Kasumi-1 (cell line): ENCODE measurements at places on chromosomes 12 and 14.

DNA sequence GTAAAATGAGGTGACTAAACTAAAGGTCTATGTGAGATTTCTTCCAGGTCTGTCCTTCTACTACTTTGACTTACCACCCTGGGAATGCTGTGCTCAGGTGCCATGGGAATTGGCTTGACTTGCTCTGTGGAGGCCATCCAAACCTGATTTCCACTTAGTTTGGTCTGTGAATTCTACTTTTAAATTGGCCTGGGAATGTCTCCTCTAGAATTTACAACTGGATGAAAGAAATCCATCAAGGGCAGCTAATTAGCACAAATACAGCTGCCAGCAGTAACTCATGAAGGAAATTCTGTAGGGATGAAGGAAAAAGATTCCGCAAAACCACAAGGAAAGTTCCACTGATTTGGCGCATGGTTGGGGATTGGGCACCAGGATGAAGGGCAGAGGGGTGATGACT, 31.7 kb upstream of the FRMD6 start:
- DNase-seq, result no peak

- DNase-seq, result no peak
Measured at GRCh38 chr12:128959901-128960300, 106.6 kb downstream of the GLT1D1 start.

- DNase-seq, result no peak
Measured at GRCh38 chr12:130204541-130204953, 42.3 kb downstream of the FZD10 start.

DNA sequence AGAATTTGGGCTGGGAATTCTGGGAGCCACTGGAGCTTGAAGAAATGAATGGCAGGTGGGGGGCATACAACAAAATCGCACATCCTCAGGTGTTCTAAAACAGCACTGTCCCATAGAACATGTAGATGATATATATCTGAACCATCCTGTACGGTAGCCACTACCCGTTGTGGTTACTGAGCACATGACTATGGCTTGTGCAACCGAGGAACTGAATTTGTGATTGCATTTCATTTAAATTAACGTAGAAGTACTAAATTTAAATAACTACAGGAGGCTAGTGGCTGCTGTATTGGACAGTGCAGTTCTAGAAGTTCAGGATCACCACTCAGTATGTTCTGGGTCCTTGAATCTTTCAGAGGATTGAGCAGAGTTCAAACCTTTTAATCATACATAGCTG, 172.4 kb downstream of the PHETA1 start:
- peak; percentile 40 for DNase-seq

GRCh38 chr14:64856529-64857445, 22.9 kb downstream of the SPTB start:
- DNase-seq, result no peak

DNA sequence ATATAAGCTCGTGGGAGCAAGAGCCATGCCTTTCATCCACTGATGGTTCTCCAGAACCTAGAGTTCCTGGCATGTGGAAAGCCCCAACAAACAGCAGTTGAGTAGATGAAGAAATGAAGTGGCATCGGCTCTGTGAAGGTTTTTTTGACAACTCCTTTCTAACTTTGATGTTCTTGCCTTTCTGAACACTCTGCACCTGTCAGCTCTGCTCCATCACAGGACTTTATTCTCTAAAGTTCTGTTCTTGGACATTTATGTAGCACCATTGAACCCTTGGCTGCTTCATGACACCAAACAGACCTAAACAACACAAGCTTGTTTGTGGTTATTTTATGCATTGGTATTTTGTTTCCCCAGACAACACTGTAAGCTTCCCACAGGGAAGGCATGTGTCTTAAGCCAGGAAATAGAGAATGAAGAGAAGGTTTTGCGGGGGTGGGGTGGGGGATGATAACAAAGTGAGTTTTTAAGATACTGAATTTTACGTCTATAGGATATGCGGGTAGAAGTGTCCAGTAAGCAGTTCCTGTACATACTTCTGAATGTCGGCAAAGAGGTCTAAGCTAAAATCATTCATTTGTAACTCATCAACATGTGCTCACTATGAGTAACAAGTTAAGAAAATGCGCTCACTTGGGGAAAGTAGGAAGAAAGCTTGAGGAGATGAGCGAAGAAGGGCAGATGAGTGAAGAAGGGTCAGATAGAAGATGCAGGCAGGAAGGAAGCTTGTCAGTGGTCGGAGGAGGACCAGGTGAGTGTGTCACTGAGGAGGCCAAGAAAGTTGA, 146.0 kb upstream of the PLEKHG7 start:
- no peak for DNase-seq

GRCh38 chr14:61187196-61187905, 93.8 kb downstream of the TMEM30B start:
- DNase-seq, result no peak

DNA sequence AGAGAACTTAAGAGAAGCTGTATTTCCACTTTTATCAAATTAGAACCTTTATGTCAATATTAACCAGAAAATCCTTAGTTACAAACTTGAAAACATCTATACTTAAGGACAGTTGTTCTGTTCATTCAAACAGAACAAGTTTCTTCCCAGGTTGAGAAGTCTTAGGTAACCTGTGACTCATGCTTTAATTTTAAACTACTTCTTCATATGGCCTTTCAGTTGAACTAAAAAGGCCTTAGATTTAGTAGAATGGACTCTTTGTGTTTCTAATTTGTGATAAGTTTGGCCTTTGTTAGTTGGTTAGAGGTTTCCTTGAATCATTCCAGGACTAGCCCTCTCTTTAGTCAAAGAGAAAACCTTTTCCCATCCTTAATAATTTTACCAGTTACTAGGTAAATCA, 274.2 kb downstream of the FUT8 start:
- no peak for DNase-seq

DNA sequence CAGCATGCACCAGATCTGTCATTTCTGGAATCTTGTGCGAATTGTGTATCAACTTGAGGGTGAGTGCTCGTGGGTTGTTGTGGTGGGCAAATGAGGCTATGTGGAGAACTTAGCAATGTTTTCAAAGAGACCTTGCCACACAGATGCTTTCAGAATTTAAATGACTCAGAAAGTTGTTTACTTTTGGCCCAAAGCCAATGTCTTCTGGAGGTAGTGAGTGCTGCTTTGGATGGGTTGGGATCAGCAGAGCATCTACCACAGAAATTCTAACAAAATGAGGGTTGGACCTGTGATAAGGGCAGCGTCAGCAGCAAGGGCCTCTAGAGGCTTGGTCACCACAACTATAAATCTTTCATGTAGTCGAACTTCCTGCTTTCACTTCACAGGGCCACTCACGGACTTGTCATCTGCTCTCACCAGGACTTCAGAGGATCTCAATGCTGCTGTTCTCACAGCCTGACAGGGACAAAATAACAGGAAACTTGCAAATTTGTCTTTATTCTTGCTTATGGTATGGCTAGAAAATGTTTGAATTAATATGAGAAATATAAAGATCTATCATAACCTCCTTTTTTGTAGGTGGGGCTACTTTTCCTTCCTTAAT, 111.4 kb downstream of the DACT1 start:
- DNase-seq, result no peak

- no peak for DNase-seq
Measured at GRCh38 chr12:24045816-24046257, 96.4 kb upstream of the SOX5 start.

DNA sequence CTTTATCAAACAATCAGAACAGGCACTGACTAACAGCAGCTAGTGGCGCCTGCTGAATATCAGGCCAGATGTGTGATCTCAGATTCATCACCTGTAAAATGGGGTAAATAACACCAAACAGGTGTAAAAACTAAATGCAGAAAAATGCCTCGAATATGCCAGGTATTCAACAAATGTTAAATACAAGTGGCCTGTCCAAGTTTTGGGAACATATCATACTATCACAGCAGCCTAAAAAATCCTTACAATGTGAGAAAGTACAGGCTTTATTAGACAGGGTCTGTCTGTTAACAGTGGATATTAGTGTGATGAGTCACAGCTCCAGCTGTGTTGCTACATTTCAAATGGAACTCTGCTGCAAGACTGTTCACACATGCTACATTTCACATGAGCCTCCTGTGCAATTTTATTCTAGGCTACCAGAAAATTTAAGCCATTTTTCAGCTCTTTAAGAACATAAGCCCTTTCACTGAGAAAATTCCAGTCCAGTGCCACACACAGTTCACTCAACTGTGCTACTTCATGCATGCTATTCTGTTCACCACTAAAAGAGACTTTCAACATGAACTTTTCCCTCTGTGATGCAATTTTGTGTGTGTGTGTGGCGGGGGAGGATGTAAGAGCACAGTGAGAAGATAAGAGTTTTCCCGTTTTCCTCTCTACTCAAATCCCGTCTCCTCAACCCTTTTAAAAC, 56.7 kb downstream of the MSRB3 start:
- DNase-seq, result no peak

GRCh38 chr12:94707892-94708291, 57.5 kb upstream of the TMCC3 start:
- DNase-seq, result no peak

GRCh38 chr14:68815298-68816182, 22.7 kb upstream of the ZFP36L1 start:
- no peak for DNase-seq
